HAP-1 (cell line): ENCODE measurements at places on chromosomes 1 and 21.

- DNase-seq, result no peak
Measured at GRCh38 chr1:50880373-50880772, 79.7 kb downstream of the FAF1 start.

DNA sequence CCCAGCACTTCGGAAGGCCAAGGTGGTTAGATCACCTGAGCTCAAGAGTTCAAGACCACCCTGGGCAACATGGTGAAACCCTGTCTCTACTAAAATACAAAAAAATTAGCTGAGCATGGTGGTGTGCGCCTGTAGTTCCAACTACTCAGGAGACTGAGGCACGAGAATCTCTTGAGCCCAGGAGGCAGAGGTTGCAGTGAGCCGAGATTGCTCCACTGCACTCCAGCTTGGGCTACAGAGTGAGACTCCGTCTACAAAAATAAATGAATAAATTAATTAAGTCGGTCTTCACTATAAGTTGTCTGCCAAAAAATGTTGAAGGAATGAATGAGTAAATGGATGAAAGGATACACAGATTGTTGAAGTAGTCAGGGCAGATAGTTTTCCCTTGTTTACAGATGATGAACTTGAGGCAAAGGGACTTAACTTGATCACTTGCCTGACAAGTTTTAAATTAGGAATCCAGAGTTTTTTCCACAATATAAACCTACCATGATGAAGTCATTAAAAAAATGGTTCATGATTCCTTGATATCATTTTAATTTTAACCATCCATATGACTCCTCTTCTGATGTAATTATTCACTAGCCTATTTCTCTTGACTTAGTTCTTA is 130.8 kb downstream of the TLR5 start:
- no peak for DNase-seq

DNA sequence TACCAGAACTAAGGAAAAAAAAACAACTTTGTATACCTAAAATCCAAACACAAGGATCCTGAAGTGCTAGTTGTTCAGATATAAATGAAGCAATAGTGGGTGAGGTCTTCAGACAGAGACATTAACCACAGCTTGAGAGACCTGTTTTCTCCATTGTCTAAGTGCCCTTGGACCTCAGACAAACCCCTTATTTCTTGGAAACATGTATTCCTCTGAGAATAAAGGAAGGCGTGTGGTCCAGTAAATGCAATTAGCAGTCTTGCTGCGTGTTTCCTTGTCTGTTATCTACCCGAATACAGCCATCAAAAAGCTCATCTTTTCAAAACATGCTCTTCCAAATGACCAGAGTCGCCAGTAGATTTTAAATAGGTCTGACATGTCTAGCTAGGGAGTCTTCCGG is 291.1 kb upstream of the NFIA start:
- no peak for DNase-seq

DNA sequence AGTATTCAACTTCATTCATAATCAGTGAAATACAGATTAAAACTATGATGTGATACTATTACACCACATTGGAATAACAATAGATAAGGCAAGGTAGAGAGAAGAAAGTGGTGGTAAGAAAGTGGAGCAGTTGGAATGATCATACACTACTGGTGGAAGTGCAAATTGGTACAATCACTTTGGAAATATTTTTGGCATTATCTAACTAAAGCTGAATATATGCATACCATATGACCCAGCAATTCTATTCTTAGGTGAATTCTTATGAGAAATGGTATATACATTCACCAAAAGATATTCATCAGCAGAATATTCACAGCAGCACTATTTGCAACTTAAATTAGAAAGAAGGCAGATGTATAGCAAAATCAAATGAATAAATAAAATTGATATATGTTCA is 21.4 kb upstream of the PTPRC start:
- no peak for DNase-seq

- no peak for DNase-seq
Measured at GRCh38 chr1:67542747-67543146, 112.5 kb upstream of the SERBP1 start.

- DNase-seq, result no peak
Measured at GRCh38 chr1:172277275-172277674, 143.2 kb upstream of the C1orf105 start.

DNA sequence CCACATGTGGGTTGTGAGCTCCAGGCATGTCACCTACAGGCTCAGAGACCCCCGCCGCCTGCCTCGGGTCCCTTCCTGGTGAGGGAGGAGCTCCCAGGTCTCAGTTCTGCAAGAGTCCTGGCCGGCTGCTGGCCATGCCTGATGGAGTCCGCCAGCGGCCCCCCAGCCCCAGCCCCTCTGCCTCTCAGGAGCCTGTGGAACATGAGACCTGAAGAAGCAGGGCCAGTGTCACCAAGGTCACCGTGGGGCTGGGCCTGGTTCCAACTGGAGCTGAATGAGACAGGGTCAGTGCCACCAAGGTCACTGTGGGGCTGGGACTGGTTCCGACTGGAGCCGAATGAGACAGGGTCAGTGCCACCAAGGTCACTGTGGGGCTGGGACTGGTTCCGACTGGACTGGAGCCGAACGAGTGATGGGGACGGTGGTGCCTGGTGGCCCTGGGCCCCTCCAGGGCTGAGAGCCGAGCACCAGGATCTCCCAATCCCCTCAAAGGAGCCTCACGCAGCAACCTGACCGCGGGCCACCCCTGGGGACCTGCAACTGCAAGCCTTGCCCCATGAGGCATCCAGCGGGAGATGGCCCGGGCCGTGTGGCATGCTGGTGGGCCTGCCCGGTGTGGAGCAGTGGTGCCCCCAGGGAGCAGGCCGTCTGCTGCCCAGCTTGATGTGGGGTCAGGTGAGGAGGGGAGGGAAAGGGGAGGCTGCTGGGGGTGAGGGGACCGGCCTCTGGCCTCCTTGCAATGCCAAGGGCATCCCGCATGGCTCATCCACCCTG is 14.5 kb upstream of the PTTG1IP start:
- no peak for DNase-seq
